ENCODE measurements at places on chromosomes 6 and 20.

DNA sequence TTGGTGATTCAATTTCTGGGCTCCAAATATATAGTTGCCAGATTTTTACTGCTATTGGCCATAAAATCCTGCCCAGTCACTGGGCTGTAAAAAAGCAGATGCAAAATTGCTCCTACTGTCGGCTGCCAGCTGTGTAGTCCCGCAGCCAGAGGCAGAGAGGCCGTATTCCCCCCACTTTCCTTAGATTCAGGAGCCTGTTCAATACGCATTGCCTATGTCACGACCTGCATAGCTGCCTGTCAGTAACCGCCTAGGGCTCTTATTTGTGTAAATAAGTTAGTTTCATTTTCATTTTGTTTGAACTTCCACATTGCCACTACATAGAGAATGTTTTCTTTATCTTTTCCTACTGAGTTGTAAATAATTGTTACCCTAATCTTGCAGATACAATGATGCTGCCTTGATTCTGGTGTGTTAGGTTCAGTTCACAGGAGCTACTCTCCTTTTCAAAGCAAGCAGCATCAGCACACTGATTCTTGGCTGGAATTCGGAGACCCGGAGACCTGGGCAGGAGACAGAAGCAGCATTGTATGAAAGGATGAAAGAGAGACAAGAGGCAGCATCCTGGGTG is 46.0 kb upstream of the UST start:
- peak; percentile 11 for DNase-seq

DNA sequence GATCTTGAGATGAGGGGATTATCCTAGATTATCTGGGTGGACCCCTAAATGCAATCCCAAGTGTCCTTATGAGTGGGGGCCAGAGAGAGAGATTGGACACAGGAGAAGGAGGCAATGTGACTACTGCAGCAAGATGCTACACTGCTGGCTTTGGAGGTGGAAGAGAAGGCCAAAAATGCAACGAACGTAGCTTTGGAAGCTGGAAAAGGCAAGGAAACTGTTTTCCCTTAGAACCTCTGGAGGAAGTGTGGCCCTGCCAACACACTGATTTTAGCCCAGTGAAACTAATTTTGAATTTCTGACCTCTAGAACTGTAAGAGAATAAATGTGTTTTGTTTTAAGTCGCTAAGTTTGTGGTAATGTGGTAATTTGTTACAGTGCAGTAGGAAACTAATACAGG is 15.7 kb downstream of the PPARD start:
- DNase-seq, result no peak

GRCh38 chr20:9837634-9838033 is 1.2 kb downstream of the PAK5 start:
- DNase-seq, result no peak

DNA sequence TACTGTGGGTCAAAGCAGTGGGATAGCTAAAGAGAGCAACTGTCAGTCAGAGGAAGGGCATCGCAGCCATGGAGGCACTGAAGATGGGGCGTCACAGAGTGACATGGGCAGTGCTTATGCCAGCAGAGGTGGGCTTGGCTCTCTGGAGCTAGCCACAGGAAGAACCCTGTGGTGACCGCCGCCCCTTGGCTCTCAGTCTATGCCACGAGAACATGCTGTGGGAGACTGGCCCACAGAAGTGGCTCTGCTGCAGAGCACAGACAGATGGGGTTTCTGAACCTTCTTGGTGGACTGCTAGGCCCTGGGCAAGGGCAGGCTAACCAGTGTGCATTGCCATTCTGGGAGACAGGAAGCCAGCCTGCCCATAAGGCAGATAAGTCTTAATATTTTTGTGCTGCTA is 290.0 kb upstream of the SUPT3H start:
- DNase-seq, result peak; percentile 70
